ENCODE measurements at places on chromosomes 6 and 20.
A peak's percentile ranks its signal among the peaks of the same experiment; 100 is the strongest.

DNA sequence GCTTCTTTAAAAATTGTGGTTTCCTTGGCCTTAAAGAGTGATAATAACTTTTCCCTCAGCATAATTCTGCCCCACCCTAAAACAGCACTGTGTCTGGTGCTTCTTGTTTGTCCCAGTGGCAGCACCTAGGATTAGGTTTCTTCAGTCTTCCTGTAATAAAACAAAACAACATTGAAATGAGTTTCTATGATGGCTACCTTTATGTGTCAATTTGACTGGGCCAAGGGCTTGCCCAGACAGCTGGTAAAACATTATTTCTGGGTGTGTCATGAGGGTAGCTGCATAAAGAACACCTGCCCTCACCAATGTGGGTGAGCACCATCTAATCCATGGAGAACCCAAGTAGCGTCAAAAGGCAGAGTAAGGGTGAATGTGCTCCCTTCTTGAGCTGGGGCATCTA, 117.8 kb downstream of the QRSL1 start:
- no peak for DNase-seq

DNA sequence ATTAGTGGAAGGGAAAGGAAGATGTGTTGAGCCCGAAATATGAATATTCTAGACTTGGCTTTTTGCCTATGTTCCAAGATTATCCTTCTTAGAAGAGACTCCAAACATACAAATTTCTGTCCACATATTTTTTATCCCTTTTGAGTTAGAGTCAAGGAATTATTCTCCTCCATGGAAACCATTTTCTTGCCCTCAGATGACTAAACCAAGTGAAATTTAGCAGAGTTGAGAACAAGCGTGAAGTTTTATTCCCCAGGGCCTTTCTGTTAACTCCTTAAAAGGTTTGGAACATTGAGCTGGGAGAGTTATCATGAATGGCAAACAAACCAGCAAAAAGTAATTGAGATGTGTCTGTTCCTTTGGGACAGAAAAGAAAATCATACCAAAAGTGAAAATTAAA, 286.1 kb upstream of the PLCB4 start:
- no peak for DNase-seq

GRCh38 chr20:18719426-18719825, 94.2 kb upstream of the SCP2D1 start:
- no peak for DNase-seq

DNA sequence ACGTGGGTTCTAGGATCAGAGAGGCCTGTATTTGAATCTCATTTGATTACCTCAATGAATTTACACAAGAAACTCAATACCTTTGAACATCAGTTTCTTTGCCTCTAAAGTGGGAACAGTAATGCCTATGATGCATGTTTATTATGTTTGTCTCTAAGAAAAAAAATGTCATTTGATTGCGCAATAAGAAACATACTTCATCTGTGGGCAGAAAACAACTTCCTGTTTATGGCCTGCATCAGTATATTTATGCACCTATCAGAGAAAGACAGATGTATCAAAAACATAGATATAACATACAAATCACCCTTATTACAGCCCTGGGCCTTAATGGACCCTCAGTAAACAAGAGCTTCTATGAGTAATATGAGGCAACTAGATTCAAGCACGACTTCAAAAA, 516.4 kb upstream of the ARID1B start:
- no peak for DNase-seq

DNA sequence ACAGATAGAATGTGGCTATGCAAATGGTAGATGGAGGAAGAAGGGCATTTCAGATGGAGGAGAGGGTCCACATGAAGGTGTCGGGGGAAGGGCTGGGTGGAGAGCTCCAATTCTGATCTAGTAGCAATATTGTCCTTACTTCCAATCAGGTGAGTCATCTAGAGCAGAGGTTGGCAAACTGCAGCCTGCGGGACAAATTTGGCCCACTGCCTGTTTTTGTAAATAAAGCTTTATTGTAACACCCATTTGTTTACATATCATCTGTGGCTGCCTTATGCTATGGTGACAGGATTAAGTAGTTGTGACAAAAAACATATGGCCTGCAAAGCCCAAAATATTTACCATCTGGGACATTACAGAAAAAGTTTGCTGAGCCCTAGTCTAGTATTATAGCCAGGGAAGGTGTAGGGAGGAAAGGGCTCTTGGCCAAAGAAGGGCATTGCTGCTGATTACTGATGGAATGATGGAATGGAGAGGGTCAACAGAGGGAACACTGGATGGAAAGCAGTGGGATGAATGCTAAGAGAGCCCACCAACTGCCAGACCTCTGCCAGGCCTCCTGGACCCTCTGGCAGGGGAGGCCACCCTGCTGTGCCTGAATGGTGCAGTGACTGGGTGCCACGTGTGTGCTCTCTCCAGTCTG, 79.8 kb downstream of the SLC22A23 start:
- DNase-seq: no peak

- DNase-seq: no peak
Observed at GRCh38 chr6:14871221-14871620, 374.6 kb upstream of the JARID2 start.

- peak; percentile 6 for DNase-seq
Observed at GRCh38 chr6:78810146-78810545, 57.2 kb upstream of the IRAK1BP1 start.
